ENCODE measurements at places on chromosomes 7 and 10.
A peak's percentile ranks its signal among the peaks of the same experiment; 100 is the strongest.

GRCh38 chr10:22086730-22087401, 83.3 kb upstream of the DNAJC1 start:
- DNase-seq = peak; percentile 15

DNA sequence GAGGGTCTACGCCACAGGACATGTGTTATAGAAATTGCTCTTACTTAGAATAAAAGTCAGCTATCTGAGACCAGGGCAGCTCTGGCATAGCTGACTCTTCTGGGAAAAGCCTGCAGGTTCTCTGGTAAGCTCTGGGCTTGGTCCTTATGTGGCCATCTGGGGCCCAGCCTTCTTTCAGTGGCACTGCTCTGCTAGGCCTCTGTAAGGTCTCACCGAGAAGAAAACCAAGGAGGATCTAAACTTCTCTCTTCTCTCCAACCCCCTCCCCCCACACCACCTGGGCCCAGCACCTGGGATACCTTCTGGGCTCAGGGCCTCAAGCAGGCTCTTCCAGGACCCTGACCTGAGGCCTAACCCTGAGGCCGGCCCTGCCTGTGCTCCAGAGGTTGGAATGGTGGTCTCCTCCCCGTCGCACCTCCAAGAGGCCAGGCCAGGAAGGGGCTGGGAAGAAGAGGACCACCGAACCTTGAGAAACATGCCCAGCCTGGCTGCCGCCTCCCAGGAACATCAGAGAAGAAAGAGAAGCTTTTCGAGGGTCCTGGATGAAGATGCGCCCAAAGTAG, 323.6 kb downstream of the GFRA1 start:
- no peak for DNase-seq

GRCh38 chr7:106864298-106865081, 592 bp upstream of the PIK3CG start:
- no peak for DNase-seq

GRCh38 chr7:76397409-76398183, 11.9 kb downstream of the SSC4D start:
- DNase-seq = peak; percentile 100

- DNase-seq = no peak
Measured at GRCh38 chr10:88095223-88095721, 231.8 kb downstream of the PTEN start.

GRCh38 chr7:114790521-114790920, 131.4 kb upstream of the MDFIC start:
- no peak for DNase-seq

DNA sequence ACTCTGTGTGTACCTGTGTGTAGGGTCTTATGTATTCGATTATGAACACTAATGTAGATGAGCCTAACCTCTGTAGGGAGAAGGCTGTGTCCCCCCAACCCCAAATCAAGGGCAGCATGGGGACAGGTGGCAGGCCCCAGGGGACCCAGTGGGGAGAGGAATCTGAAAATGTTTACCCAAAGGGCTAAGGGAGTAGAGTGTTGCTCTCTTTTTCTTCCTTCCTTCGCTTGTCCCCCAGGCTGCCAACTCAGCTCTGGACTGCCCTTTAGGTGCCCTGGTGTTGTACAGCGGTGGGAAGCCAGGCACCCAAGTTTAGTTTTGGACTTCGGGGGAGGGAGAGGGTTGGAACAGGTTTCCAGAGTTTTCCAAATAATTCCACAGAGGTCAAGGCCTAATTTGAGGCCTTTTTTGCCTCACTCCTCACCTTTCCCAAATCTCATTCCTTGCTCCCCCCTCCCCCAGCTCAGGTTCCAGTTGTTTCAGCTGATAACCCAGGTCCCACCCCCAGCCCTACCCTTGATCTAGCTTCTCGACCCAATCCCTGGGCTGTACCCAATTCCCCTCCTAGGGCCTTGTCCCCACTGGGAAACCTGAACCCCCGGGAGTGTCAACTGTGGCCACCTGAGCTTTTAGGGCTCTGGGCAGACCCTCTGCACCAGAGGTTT, 9.1 kb upstream of the PAX2 start:
- DNase-seq = no peak

DNA sequence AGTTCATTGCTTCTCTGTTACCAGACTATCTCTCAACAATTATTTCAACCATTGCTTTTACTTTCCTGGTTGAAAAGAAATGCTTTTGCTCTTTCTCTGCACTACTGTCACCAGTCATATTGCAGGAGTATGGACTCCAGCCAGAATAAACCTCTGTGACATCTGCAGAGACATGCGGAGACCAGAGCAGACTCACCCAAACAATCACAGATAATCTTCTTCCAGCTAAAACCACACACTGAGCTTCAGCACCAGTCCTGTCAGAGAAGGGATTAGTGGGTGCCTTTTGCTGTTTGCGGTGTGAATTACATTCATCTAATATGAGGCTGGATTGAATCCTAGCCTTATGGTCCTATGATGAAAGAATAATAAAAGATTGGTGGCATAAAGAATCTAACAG, 258.6 kb downstream of the CNTNAP2 start:
- peak; percentile 79 for DNase-seq

DNA sequence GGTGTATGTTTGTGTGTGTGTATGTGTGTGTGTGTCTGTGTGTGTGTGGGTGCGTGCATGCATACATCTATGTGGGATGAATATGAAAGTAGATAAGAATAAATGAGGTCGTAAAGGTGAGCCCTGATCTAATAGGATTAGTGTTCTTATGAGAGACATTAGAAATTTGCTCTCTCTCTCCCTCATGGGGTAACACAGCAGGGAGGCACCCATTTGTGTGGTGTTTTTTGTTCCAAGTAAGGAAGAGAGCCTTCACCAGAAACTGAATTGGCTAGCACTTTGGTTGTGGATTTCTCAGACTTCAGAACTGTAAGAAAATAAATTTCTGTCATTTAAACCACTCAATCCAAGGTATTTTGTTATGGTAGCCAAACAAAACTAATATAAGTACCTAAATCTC, 353.7 kb upstream of the CHRM2 start:
- DNase-seq = no peak

- DNase-seq = peak; percentile 78
Measured at GRCh38 chr10:96765406-96766240, 45.3 kb upstream of the PIK3AP1 start.

- no peak for DNase-seq
Measured at GRCh38 chr10:13773043-13773442, 186.3 kb downstream of the PRPF18 start.

DNA sequence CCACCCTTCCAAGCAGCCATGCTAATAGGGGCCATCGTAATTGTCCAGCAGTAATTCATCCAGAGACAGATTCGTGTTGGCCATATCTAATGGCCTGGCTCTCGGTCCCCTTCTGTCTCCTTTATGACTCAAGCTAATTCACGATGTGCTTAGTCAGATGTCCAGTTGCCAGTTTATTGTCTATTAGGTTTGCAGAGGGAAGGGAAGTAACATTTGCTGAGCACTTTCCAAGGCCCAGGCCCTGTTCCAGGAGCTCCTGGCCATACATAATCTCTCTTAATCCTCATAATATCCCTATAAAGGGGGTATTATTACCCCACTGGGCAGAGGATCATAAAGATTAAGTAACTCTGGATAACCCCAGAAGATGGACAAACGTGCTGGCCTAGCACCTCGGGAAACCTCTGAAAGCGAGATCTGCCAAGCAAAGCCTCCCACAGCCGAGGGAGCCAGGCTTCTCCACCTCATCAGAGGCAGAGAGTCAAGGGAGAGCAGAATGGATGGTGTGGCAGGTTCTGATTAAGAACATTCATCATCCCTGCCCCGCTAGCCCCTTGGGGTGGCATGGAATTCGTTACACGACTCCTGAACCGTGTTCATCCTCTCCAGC, 153.7 kb downstream of the PLXNA4 start:
- no peak for DNase-seq

Data from SK-N-SH (cell line).